Stimulated activated CD4-positive, alpha-beta T cell treated with anti-CD3 and anti-CD28 coated beads, TNF-alpha, amount 100 ng/mL, for 48 hours (primary cell): ENCODE measurements at places on chromosomes 12 and 14.

- no peak for DNase-seq
Observed at GRCh38 chr12:127720334-127720733, 546.6 kb upstream of the TMEM132C start.

DNA sequence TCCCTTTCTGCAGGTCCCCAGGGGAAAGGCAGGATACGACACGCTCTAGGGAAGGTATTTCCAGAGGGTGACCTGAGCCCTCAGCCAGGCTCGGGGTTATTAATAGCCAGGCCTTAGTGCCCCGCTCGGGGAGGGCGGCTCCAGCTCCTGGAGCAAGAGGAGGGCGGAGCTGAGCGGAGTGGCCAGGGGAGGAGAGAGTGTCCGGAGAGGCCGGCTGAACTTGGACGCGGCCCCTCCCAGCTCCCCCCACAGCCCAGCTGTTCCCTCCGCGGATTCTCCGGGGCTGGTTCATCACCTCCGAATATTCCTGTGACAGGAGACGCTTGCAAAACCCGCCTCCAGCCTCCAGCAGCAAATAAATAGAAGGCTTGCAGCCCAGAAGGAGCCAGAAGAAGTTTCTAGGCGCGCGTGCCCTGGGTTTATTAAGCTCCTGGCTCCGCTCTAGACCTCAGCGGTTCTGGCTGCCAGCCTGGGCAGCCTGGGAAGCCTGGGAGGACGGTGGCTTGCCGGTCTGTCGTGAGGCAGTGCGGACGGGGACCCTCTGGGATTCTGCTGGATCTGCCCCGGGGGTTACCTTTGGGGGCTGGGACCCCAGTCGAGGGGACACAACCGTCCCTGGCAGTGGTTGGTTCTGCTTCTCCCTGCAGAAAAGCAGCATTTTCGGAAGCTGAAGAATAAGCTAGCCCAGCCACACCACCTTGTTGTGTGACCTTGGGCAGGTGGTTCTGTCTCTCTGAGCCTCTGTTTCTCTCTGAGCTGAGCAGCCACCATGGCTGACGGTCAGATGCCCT is at the start of gene HSPB8:
Gene HSPB8, plus strand, starts transcription at position 388 of the 791 bp plus-strand sequence. Its CDS starts 382 bp downstream, at position 770.
- no peak for DNase-seq

DNA sequence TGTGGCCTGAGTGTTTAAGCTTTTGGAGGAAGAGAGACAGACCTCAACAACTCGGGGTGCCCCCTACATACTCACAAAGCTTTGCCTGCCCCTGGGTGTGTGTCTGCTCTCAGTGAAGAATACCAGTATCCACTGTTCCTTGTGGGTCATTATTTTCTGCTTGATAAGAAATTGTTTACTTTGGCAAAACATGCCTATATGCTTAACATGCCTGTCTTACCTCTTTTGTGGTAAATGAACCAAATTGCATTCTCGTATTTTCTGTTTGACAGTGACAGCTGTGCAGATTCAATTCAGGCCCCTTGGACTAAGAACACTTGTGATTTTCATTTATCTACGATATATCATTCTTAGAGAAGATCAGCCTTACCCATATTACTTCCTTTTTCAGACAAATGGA is 50.6 kb upstream of the REP15 start:
- no peak for DNase-seq

DNA sequence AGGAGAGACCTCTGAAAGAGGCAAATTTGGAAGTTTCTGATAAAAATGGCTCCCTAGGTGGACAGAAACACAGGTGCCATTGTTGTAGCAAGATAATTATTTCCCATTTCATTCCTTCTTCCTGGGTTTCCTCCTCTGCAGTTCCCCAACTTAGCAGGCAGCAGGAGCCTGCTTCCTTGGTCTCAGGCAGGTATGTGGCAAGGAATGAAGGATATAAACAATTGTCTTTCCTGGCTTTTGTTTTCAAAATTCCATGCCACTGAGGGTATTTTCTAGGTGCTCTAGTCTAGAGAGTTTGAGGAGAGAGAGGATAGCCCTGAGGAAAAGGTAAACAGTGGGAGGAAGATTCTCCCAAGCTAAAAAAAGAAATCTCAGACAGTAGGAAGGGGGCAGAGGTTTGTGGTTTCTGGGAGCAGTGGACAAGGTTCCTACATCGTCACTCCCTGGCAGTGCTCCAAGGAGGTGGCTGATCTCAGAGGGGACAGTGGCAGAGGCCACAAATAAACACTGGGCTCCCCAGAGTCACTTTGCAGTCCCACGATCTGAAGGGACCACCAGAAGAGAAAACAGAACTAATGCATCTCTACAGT is 82.6 kb upstream of the IGF1 start:
- DNase-seq: no peak
